Epithelial cell of proximal tubule (primary cell): ENCODE measurements at places on chromosomes 13 and 19. TPM values are rescaled to one million over a fixed set of nuclear protein-coding genes. Genes with fewer than 3 reads are reported as not detected.

The PSG1 gene
- total RNA-seq = 0.06 TPM in 1 of 2 replicates, not detected in the other

The RNF17 gene
- 0.65 and 1.8 TPM in 2 replicates for total RNA-seq

The ZNF573 gene
- total RNA-seq = 2.0 and 5.6 TPM in 2 replicates

The ZNF358 gene
- total RNA-seq = 29.5 and 80.8 TPM in 2 replicates

The PRR36 gene
- 0.72 and 0.81 TPM in 2 replicates for total RNA-seq
